ENCODE measurements at places on chromosomes 12 and 14.

GRCh38 chr12:104718304-104718929 is 239.7 kb downstream of the SLC41A2 start:
- no peak for DNase-seq

- DNase-seq = no peak
Measured at GRCh38 chr12:133058203-133059113, 21.1 kb downstream of the ZNF84 start.

DNA sequence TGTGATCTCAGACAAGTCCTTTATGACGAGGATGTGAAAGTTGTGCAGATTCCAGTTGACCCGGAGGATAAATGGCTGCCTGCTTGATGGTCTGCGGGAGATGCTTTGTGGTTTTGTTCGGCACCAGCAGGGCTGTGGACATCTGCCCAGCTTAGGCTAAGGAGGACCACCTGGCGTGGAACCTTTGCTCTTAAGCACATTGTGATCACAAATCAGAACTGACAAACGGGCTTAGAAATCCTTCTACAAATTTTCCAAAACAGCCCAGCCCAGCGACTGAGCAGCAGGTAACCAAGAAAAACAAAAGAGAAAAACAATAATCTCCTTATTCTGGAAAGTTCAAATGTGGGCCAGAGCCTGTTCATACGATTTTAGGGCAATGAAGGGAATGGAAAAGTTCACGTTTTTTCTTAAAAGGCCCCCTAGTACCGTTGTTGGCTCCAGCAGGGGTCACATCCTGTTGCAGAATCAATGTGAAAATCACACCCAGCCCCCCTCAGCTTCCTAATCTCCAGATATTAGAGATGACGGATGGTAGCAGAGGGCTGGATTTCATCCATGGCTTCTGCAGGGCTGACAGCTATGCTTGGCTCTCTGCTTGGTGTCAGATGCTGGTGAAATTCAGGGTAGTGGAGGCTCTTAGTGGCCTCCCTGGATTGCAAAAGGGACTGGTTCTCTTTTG is 81.1 kb upstream of the RFLNA start:
- no peak for DNase-seq

DNA sequence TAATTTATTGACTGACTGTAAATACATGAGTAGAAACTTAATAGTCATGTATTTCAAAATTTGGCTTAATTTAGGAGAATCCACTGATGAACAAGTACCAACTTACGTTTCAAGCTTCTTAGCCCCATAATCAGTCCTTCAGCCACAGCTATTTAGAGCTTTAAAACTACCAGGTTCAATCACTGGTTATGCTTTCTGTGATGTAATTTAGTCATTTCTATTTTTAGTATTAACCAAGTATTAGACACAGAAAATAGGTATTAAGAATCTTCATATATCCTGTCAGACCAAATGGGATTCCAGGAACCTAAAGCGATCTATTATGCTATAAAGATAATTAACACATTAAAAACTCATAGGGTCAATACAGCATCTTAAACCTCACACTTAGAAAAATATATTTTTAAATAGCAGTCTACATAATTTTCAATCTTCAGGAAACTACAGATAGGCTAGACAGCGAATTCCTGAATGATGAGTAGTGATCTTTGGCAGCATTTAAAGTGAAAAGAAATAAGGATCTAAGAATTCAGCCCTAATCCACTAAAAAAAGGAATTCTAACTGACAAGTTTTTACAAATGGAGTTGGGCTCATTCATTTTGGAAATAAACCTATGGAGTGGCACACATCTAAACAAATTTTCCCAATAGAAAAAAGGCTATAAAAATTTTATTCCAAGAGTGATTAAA is 51.5 kb downstream of the ZC3H14 start:
- DNase-seq = no peak

DNA sequence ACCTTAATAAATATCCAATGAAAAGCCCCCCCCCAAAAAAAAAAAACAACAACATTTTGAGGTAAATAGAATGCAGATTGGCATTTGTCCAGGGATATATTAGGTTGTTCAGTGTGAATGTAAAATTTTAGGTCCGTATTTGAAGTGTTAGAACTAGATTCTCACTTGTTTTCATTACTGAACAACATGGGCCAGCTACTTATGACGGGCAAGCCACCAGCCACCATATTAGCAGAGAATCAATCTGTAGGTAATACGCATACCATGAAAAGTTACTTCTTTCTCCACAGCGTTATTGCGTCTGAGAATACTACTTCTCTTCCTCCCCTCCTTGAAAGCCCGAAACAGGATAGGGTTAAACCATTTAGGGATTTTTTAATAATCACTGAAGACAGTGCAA is 5.4 kb downstream of the FLRT2 start:
- DNase-seq = no peak

GRCh38 chr12:109277899-109278762 is 31.0 kb downstream of the FOXN4 start:
- DNase-seq = no peak

Measured in stimulated activated CD4-positive, alpha-beta T cell treated with anti-CD3 and anti-CD28 coated beads, Interleukin-4, amount 100 ng/mL, for 48 hours (primary cell).